Left renal pelvis (tissue), 4 donors: ENCODE measurements at places on chromosomes 16 and 17. TPM values are rescaled to one million over a fixed set of nuclear protein-coding genes. Genes with fewer than 3 reads are reported as not detected.

Gene AXIN2
- polyA plus RNA-seq: 25.1 TPM

Gene PRSS22
- 14.5 TPM for polyA plus RNA-seq

Gene MMP28
- 2.3 TPM for polyA plus RNA-seq

Gene PRKCB
- polyA plus RNA-seq: 4.2 TPM

Gene TNS4
- 0.06 TPM for polyA plus RNA-seq

Gene NT5M
- 4.3 TPM for polyA plus RNA-seq

Gene CTRB1
- polyA plus RNA-seq: not detected

Gene FKBP10
- 141 TPM for polyA plus RNA-seq

Gene KRTAP4-6
- polyA plus RNA-seq: not detected

Gene TERB1
- polyA plus RNA-seq: not detected

Gene KRT20
- not detected for polyA plus RNA-seq

Gene PMP22
- polyA plus RNA-seq: 78.9 TPM

Gene CCDC200
- polyA plus RNA-seq: 22.7 TPM

Gene KRT31
- 0.08 TPM for polyA plus RNA-seq
